ENCODE measurements at places on chromosomes 13 and 19.

DNA sequence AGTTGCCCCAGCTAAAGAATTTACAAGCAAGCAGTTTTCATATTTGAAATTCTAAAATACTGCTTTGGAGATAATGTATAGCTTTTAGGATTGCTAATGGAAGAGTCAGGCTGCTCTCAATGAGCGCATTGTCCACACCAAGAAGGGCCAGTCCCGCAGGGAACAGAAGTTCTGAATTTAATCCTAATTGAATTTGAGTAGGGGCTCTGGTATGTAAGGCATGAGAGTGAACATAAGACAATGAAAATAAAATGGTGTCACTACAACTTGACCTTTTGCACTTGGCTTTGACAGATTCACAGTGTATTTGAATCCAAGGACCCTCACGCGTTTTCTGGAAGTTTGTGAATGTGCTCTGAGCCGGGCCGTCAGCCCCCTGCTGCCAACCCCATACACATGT lies 32.6 kb downstream of the RAB20 start:
- DNase-seq = no peak

- DNase-seq = no peak
Observed at GRCh38 chr19:12647047-12647446, 19.5 kb downstream of the MAN2B1 start.

DNA sequence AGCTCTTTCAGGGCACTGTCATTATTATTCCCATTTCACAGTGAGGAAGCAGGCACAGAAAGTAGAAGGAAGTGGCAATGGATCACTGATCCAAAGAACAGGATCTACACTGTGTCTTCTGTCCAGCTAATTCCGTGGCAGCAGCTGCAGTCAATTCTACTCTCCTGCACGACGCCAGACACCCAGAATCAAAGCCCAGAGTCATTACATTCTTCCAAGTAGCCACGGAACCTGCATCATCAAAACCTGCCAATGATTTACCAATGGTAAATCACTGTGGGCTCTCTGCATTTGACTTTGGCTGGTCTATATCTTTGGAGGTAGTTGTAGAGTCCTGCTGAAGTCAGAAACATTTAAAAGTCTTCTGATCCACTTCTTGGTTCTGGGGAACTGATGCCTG lies 767.7 kb downstream of the LIG4 start:
- no peak for DNase-seq

DNA sequence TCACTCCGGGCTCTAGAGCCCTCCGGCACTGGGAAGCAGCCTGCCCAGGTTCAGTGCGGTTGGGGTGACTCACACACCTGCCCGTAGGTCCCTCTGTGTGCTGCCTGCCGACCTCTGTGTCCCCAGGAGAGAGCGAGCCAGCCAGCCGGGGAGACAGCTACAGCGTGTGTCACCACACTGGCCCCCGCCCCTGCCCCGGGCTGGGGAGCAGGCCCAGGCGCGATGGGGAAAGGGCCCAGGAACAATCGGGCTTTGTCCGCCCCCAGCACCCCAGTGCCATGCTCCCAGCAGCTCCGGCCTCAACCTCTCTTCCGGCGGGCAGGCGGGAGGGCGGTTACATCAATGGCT lies at the start of gene KLK6:
Gene KLK6 (minus strand): TSS at position 179 of the 348 bp plus-strand sequence. CDS start 1,487 bp downstream, outside the sequence.
- DNase-seq = no peak

DNA sequence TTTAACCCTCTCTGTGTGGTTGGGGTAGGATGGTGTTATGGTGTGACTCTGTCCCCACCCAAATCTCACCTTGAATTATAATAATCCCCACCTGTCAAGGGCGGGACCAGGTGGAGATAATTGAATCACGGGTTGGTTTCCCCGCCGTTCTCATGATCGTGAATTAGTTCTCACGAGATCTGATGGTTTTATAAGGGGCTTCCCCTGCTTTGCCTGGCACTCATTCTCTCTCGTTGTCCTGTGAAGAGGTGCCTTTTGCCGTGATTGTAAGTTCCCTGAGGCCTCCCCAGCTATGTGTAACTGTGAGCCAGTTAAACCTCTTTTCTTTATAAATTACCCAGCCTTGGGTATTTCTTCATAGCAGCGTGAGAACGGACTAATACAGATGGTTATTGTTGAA lies 68.8 kb downstream of the ARHGEF7 start:
- no peak for DNase-seq

DNA sequence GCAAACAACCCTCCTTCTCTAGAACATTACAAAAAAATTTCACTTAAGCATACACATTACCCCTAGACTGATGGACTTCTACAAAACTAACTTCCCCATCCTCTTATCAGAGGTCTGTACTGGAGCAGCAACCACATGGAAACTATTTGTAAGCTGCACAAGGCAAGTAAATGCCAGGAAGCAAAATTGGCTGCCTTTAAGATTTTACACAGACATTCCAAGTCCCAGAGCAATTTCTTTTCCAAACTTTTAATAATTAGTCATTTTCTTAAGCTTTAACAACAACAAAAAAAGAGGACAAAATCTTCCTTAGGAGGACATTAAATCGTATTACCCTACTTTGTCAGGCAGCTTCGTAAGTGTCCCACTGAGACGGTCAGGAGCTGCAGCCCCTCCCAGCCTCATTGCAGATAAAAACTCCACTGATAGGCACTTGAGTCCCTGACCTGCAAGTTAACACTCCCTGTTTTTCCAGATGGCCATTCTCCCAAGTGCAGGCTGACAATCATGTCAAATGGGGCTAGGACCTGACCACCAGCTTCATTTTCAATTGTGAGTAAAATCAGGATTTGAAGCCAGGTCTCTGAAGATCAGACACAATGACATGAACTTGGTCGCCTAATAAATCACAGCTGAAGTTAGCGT lies 680.1 kb downstream of the DIAPH3 start:
- no peak for DNase-seq

GRCh38 chr13:36382030-36382429 lies 35.8 kb upstream of the SPART start:
- no peak for DNase-seq

DNA sequence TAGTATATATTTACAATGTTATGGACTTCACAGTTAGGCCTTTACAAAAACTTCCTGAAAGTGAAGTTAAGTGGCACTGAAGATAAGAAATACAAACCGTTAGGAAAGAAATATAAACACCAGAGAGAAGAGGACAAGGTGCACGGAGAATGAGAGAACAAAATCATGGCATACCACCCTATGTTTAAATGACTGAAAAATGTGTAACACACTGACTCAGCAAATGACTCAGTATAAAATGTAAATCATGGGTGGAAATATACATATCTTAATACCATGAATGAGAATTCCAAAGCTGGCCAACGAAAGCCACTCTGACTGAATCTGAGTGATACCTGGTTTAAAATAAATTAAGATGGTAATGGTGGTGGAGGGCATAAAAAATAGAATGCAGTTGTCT lies 260.8 kb downstream of the DNAJC15 start:
- no peak for DNase-seq
